ENCODE measurements at places on chromosomes 16 and 17. TPM values are rescaled to one million over a fixed set of nuclear protein-coding genes. Genes with fewer than 3 reads are reported as not detected.

ABCC12 gene
- total RNA-seq, result not detected

TLCD1 gene
- total RNA-seq, result 1.9 TPM

RNF43 gene
- total RNA-seq, result 3.8 TPM

IL17C gene
- total RNA-seq, result not detected

XYLT1 gene
- 1.7 TPM for total RNA-seq

KRTAP2-3 gene
- total RNA-seq, result not detected

ZPBP2 gene
- not detected for total RNA-seq

CA5A gene
- not detected for total RNA-seq

NPW gene
- total RNA-seq, result not detected

ENPP7 gene
- not detected for total RNA-seq

FSCN2 gene
- total RNA-seq, result 0.19 TPM

RAB11FIP4 gene
- 12.0 TPM for total RNA-seq

DPEP3 gene
- total RNA-seq, result not detected

CTRB1 gene
- not detected for total RNA-seq

CD300LG gene
- 17.5 TPM for total RNA-seq

CDH11 gene
- total RNA-seq, result 9.7 TPM

Measured in Right ventricle myocardium superior (tissue), 1 donor.